HS-5 (cell line): ENCODE measurements at places on chromosomes 11 and 22.

- DNase-seq = no peak
Observed at GRCh38 chr11:80846979-80847378, 1406.1 kb upstream of the TENM4 start.

- no peak for DNase-seq
Observed at GRCh38 chr11:64656862-64657261, 65.8 kb downstream of the SLC22A12 start.

GRCh38 chr11:32065865-32066629, 24.8 kb upstream of the RCN1 start:
- no peak for DNase-seq

- no peak for DNase-seq
Observed at GRCh38 chr22:17783312-17783711, 9.0 kb upstream of the BID start.

- DNase-seq = peak; percentile 25
Observed at GRCh38 chr22:24758164-24758799, 16.2 kb downstream of the PIWIL3 start.

DNA sequence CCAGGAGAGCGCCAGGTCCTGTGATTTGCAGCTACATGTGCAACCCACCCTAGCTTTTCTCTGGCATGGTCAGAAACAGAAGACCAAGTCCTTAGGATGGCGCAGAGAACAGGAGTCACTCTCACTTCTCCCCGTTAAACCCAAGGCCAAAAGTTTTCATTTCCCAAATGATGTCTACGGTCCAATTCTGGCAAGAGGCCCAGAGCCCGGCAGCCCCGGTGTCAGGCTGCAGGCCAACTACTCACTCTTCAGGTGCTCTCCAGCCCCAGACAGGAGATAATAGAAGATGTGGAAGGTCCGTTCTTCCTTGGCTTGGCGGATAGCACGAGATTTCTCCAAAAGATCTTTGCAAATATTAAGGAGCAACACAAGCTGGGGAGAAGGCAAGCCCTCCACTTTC, 67.2 kb downstream of the MYH9 start:
- DNase-seq = no peak

DNA sequence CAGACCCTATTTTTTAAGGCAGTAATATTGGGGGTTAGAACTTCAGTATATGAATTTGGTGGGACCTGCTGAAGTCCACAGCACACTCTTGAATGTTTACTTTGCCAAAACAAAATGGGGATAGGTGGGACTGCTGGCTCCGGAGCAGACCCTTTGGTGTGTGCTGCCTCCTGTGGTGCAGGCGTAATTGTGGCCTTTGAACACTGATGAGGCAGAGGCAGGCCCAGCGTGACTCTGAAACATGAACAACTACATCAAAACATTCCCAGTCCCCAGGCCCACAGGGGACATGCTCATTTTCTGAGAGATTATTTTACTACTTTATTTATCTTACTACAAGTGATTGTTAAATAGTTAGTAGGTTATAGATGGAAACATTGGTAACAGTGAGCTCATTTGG, 225.0 kb upstream of the TBCEL start:
- DNase-seq = no peak

- no peak for DNase-seq
Observed at GRCh38 chr11:134270250-134270714, 5.9 kb upstream of the GLB1L3 start.

DNA sequence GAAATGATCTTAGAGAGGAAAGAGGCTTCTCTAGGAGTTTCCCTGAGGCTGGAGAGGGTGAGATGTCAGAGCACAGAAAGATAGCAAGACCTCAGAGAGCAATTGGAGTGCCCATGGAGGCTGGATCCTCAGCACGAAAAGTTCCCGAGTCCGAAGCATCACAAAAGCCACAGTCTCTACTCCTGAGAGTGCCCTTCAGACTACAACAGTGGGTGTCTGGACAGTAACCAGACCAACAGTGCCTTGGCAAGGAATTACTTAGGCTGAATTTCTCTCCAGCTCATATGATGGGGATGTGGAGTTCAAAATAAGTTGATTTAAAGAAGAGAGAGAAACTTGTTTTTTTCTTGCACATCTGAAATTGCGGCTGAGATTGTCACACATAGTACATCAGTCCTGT, 31.9 kb upstream of the PSMA1 start:
- DNase-seq = no peak

DNA sequence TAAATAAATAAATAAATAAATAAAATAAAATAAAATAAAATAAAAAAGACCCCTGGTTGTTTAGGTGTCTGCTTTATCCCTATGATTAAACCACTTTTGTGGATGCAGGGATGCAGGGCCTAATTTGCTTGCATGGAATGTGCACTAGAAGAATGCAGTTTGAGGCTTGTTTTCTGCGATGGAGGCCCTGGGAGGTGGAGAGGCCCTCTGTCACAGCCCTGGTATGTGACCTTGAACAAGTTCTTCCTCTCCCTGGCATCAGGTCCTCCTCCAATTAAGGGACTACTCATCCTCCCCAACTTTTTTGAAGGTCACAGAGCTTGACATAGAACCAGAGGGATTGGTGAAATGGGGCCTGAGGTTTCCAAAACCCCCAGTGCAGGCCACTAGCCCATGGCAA, 22.7 kb downstream of the KCNJ4 start:
- DNase-seq = no peak

DNA sequence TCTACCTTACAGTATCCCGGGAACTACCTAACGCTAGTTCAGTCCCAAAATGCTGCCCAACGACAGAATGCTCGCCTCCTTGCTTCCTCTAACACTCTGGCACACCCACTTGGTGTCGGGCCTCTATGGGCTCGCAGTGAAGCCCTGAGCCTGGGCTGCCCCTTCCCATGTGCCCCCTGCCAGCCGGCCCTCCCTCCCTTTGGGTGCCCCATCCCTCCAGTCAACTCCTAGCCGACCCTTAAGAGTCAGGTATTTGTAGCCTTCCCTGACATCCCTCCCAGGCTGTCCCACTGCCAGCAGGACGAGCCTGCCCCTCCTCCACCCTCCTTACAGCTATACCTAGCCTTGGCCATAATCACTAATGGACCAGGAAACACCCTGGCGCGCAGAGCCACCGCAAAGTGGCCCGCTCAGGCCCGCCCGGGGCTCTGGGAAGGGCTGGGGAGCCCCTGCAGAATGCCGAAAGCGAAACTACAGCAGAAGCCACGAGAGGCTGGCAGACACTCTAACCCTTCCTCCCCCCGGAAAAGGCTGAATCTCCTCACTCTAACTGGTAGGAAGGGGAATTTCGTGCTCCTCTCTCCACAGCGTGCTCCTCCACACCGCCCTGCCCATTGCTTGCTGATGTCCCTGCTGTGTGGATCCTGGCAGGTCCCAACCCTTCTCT, 8.2 kb downstream of the CBX7 start:
- DNase-seq = no peak

- peak; percentile 37 for DNase-seq
Observed at GRCh38 chr22:47835726-47836125, 1073.3 kb downstream of the TBC1D22A start.

DNA sequence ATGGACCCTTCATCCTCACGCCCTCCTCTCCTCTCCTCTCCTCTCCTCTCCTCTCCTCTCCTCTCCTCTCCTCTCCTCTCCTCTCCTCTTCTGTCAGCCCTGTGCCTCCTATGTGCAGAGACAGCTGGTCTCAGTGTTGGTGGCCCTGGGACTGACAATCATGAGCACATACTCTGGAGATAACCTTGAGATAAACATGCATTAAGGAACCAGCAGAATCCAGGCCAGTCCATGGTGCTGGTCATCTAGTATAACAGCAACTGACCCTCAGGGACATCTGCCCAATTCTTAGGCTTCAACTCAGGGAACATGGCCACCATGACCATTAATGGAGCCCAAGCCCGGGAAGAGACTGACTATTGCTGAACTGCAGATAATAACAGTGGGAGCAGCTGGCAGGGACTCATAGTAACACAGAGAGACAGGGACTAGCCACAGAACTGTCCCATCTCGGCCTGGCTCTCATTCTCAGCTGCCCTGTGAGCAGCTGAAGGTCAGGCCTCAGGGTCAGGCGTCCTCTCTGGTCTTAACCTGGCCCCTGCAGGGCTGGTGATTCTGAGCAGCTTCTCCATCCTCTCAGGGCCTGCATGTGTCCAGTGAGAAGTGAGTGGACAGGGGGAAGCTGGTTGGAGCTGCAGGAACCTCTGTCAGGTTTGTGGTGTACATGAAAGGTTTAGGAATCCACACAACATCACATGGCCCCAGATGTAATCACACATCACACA, 45.4 kb downstream of the GGTLC2 start:
- DNase-seq = no peak

DNA sequence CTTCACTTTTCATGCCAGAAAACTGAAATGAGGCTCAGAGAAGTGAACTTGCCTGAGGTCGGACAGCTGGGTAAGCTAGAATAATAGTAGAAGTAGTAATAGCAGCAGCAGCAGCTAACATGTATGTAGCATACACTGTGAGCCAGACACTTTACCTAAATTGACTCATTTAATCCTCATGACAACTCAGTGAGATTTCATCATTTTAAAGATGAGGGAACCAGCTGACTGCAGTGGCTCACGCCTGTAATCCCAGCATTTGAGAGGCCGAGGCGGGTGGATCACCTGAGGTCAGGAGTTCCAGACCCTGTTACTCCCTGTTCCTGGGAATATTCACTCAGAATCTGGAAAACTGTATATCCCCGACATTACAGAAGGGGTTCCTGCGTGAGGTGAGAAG, 154.5 kb downstream of the DBX1 start:
- no peak for DNase-seq

- no peak for DNase-seq
Observed at GRCh38 chr11:112961146-112961668, at the start of gene NCAM1. Gene NCAM1 (plus strand): TSS chr11:112961420.

GRCh38 chr11:119776651-119777050, 47.7 kb upstream of the NECTIN1 start:
- no peak for DNase-seq

DNA sequence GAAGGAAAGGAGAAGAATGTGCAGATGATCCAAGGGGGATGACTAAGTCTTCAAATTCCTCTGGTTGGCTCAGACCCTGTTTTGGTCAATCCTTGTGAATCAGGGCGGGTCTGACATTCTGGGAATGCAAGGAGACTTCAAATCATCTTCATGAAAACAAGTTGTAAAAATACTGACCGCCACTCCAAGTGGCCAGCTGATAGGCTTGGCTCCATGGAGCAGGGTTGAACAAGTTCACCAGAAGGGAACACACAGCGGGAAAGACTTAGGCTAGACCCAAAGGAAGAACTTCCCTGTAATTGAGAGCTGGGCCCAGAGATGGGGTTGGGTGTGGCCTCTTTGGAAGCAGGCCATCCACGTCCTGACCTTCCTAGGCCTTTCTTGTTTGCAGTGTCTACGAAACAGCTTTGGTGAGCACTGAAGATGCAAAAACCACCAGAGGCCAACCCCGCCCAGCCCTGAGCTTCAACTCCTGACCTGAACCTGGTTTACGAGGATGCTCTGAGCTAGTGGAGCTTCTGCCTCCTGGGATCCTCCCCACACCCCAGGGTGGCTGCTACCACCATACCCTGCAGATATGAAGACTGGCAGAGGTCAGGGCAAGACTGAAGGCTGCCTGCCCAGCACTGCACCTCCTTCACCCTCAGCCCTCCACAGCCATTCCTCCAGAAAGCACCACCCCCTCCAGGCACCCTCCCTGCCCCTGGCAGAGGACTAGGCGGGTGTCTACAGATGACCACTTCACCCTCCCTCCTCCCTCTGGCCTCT, 26.1 kb downstream of the GDPD5 start:
- DNase-seq = peak; percentile 95

DNA sequence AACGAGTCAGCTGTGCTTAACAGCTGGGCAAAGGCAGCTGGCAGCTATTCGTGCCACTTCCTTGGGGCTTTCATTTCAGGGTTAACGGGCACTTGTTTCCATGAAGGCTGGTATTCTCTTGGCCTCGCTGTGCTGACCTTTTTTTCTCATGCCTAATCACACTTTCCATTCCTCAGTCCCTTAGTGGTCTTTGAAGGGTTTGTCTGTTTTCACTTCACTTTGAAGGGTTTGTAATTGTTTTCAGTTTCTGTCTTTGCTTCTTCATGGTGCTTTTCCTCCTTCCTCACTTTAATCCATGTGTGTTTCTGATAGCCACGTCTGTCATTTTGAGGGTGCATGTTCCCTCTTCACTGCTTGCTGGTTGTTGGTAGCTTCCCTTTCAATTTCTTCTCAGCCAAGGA, 24.6 kb downstream of the PPIL2 start:
- no peak for DNase-seq

GRCh38 chr11:1219446-1219833, 3.4 kb upstream of the MUC5B start:
- no peak for DNase-seq

DNA sequence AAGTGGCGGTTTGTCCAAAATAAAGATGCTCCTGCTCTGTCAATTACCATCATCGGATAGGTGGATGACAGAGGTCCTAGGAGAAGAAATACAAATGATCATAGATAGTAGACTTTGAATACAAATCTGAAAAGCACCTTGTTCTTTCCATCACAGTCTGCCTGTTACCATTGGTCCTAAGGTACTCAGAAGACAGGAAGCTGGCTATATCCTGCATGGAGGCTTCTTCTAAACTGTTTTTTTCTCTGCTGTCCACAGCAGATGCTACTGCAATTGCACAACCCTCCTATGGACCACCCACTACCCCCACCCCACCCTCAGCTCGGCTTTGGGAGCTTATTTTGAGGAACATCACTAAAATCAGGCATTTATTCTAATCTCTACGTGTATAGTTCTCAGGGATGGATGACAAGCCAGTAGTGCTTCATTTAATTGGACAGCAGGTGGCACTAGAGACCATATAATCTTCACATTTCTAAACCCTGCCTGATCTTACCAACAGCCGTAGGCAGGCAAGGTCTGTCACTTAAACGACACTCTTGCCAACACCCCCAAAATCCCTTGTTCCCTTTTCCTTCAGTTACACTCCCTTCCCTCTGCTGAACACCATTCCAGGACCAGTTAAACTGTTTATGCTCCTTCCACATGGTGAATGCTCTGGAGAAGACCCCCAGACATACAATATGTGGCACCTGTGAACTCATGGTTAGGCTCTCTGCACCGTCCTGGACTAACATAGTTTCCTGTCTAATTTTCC, 6.6 kb upstream of the PTS start:
- DNase-seq = peak; percentile 52

DNA sequence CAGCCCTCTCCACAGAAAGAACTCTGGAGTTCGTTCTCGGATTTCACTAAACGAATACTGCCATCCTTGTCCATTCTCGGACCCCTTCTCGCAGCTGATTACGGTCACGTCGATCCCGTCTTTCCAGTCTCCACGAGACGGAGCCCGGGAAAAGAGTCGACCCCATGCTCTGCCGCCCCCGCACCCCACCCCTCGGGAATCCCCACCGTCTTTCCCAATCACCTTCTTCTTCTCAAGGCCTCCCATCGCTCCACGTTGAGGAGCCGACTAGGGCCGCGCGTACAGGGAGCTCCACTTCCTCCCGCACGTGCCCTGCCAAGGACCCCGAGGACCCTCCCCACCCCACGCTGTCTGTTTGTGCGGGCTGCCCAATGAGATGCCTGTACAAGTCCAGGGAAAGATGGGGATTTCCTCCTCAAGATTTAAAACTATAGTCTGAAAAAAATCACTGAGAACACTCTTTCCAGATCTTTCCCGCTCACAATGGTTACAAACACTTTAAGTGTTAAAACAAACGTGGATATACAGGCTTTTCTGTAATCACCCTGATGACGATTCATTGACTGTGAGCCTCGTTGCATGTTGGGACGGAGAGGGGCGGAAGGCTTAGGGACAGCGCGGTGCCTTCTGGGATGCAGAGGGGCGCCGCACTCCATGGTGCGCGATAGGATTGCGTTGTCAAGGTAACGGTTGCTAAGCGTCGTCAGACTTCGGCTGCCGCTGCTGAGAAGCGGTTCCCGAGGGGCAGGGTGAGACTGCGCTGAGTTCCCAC, at the start of gene PES1:
Gene PES1, minus strand, starts transcription at position 323 of the 772 bp plus-strand sequence. Its CDS starts 77 bp downstream, at position 246.
- DNase-seq = peak; percentile 98

- no peak for DNase-seq
Observed at GRCh38 chr11:114155116-114155515, 95.6 kb downstream of the ZBTB16 start.

GRCh38 chr11:58573451-58574104, 2.1 kb downstream of the LPXN start:
- DNase-seq = peak; percentile 90
